ENCODE measurements at places on chromosomes 3 and 15. TPM values are rescaled to one million over a fixed set of nuclear protein-coding genes. Genes with fewer than 3 reads are reported as not detected.

GP9 gene
- not detected for total RNA-seq

FSIP1 gene
- total RNA-seq = 0.88 TPM

- no peak for DNase-seq
- no peaks in the 10 kb centered on the region for H3K27me3 ChIP-seq
- H3K4me1 ChIP-seq = peaks cover 11% of the 10 kb centered on the region
- no peak overlapping the region for H3K27ac ChIP-seq
- H3K36me3 ChIP-seq = peaks cover 60% of the 10 kb centered on the region
These were observed 30.9 kb downstream of the PML start for GRCh38 chr15:74025436-74025835.

- DNase-seq = no peak
- H3K4me3 ChIP-seq = no peak overlapping the region
These were observed 75.6 kb downstream of the TRAK1 start for GRCh38 chr3:42166662-42167300.

- H3K4me1 ChIP-seq = no peaks in the 10 kb centered on the region
- no peak for DNase-seq
- H3K4me3 ChIP-seq = no peak overlapping the region
- no peak overlapping the region for H3K27ac ChIP-seq
These were observed 386.2 kb downstream of the RSL24D1 start for GRCh38 chr15:54810496-54810895.

DNA sequence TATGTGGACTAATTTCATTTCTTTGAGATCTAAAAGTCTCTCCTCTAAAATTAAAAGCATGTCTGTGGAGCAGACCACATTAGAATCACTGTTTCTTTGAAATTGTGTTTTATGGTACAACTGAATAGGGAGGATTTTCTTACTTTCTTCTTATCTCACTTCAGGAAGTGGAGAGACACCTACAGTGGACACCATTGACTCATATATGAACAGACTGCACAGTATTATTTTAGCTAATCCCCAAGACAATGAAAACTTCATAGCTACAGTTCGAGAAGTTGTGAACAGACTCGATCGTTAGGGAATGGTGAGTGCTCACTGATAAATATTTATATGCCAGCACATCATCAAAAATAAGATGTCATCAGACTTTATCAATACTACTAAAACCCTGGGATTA, 58.3 kb downstream of the HMG20A start:
- no peak for DNase-seq
- H3K4me1 ChIP-seq = peaks cover 7% of the 10 kb centered on the region
- H3K27me3 ChIP-seq = no peaks in the 10 kb centered on the region

DNA sequence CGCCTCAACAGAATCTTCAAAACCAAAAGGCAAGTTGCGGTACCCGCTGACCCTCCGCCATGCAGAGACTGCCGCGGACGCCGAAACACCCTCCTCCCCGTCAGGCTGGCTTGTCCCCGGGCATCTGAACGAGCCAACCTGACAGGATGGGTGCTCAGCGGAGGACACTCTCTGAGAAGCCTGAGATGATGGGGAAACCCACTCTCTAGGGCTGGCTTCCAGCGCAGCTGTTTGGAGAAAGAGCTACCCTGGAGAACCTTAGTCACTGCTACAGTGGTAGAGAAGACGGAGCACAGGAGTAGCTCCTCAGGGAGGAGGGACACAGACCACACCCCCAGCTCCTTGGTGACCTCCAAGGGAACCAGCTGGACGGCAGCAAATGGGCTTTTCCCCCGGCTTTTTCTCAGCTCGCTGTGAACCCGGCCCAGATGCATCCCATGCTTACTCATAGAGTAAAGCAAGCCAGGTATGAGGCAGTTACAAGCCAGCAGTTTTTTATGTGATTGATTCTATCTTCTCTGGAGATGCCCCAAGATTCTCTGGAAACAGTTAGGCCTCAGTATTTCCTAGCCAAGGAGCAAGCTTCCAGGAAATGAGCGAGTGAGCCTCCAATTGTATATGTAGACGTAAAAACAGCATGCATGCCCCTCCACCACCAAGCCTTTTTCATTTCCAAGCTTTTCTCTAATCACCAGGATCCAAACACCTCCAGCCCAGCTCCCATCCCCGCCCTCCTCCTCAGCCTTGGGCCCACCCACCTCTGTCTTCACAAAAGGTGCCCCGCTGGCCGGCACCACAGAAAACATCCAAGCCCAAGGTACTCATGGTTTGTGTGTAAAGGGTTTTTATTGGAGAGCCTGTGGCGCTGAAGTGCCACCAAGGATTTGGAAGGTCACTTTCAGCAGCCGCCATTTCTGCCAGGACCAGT, 38.7 kb downstream of the FAM174B start:
- H3K27me3 ChIP-seq = peaks cover 3% of the 10 kb centered on the region
- no peaks in the 10 kb centered on the region for H3K36me3 ChIP-seq
- H3K27ac ChIP-seq = no peak overlapping the region
- peaks cover 5% of the 10 kb centered on the region for H3K4me1 ChIP-seq
- H3K4me3 ChIP-seq = no peak overlapping the region

DNA sequence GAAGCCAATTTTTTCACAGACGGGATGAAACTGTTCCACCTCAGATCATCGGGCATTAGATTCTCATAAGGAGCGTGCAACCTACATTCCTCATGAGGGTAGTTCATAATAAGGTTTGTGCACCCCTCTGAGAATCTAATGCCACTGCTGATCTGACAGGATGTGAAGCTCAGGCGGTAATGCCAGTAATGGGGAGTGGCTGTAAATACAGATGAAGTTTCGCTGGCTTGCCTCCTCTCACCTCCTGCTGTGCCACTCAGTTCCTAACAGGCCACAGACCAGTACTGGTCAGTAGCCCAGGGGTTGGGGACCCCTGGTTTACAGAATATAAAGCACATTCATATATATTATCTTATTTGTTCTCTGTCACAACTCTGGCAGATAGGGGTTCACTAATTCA, 2.1 kb upstream of the LIMD1 start:
- DNase-seq = no peak
- H3K36me3 ChIP-seq = peaks cover 22% of the 10 kb centered on the region
- no peak overlapping the region for H3K4me3 ChIP-seq
- peaks cover 5% of the 10 kb centered on the region for H3K27me3 ChIP-seq

DNA sequence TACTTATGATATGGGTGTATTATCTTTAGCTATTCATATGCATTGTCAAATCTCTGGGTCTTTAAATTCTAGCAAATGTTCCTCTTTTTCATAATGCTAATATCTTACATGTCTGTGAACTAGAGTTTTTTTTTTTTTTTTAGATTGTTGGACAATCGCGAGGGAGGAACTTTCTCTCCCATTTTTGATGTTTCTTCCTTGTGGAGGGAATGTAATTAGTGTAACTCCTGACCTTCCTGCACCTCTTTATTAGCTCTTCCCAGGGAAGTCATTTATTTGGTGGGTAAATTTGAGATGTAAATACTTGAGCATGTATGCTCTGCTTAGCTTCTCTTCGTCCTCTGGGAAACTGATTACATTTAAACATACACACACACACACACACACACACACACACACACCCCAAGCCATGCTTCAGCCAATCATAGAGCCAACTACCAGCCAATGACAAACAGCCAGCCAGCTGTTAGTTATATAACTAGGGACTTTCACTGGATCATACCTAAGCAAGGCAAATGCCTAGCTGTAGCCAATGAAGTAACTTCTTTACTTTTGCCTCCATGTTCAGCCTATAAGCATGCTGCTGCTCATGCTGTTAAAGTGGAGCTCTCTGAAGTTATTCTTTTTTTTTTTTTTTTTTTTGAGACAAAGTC, 8.3 kb upstream of the USP8 start:
- H3K27me3 ChIP-seq = peaks cover 3% of the 10 kb centered on the region
- H3K4me1 ChIP-seq = no peaks in the 10 kb centered on the region
- H3K27ac ChIP-seq = no peak overlapping the region
- no peaks in the 10 kb centered on the region for H3K36me3 ChIP-seq
- H3K4me3 ChIP-seq = no peak overlapping the region

- no peak overlapping the region for H3K4me3 ChIP-seq
- no peak for DNase-seq
- H3K27ac ChIP-seq = no peak overlapping the region
- no peaks in the 10 kb centered on the region for H3K27me3 ChIP-seq
- no peaks in the 10 kb centered on the region for H3K4me1 ChIP-seq
These were observed 500.6 kb downstream of the PYDC2 start for GRCh38 chr3:191961529-191961928.

- DNase-seq = no peak
- no peaks in the 10 kb centered on the region for H3K36me3 ChIP-seq
- H3K27me3 ChIP-seq = peaks cover 39% of the 10 kb centered on the region
- H3K4me3 ChIP-seq = peak overlapping the region; percentile 56
- H3K4me1 ChIP-seq = peaks cover 10% of the 10 kb centered on the region
- H3K27ac ChIP-seq = no peak overlapping the region
These were observed 14.4 kb downstream of the PAK6 start for GRCh38 chr15:40253167-40253790.

- H3K4me1 ChIP-seq = no peaks in the 10 kb centered on the region
- H3K4me3 ChIP-seq = no peak overlapping the region
- no peaks in the 10 kb centered on the region for H3K36me3 ChIP-seq
- no peak overlapping the region for H3K27ac ChIP-seq
These were observed 712.5 kb downstream of the MCTP2 start for GRCh38 chr15:94943888-94944287.

DNA sequence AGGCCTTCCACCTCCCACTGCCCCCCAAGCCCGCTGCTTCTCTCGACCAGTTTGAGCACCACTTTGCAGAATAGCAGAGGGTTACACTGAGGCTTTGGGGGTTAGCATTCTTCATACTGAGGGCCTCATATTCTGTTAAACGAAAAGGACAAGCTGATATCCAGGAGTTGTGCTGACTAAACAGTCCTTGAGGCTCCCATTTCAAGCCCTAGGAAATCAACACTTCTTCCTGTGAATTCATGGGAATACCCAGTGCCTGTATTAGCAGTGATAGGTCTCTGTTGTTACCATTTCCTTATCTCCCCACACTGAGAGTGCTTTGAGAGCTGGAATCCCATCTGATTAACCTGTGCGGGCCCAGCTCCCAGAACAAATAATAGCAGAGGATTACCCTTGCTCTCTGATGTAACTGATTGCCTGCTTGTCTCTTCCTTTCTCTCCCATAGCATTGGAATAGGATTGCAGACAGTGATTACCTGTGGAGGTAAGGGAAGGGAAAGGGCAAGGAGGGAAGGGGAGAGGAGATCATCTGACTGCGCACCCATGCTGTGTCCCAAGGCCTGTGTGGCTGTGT, 930 bp downstream of the FBXW12 start:
- DNase-seq = no peak
- H3K27ac ChIP-seq = no peak overlapping the region
- peaks cover 3% of the 10 kb centered on the region for H3K27me3 ChIP-seq

GRCh38 chr3:175059788-175060187, 200.7 kb downstream of the NAALADL2 start:
- no peaks in the 10 kb centered on the region for H3K4me1 ChIP-seq
- DNase-seq = no peak
- H3K27me3 ChIP-seq = no peaks in the 10 kb centered on the region
- H3K36me3 ChIP-seq = no peaks in the 10 kb centered on the region
- H3K4me3 ChIP-seq = no peak overlapping the region

DNA sequence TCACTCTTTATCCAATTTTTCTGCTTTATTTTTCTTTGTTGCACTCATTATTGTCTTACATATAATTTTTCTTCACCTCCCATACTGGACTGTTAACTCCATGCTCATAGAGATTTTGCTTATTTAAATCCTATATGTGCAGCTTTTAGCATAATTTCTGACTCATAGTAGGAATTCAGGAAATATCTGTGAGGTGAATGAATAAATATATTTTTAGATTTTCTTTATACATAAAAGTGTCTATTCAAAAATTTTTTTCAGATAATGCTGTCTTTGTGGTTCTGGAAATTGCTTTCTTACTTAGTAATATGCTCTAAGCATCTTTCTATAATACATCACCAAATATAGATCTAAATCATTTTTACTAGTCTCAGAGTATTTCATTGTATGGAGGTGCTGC, 191.8 kb upstream of the SUCLG2 start:
- H3K4me3 ChIP-seq = no peak overlapping the region
- DNase-seq = no peak
- H3K4me1 ChIP-seq = no peaks in the 10 kb centered on the region
- no peaks in the 10 kb centered on the region for H3K27me3 ChIP-seq

DNA sequence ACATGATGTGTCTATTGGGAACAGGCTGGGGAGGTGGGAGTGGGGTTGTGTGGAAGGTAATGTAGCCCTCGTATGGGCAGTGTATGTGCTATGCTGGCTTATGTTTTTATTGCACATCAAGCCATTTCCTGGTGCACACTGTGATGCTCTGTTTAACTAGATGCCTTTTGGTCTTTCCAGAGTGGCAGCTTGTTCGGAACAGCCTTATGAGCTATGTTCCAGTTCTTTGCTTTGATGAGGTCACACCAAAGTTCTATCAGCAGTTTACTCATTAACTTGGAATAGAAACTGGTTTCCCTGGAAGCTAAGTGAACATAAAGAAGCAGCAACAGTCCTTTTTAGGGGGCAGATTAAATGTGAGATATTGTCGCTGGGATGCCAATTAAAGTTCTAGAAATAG, 133.9 kb downstream of the DIPK2A start:
- DNase-seq = no peak
- H3K27ac ChIP-seq = no peak overlapping the region
- peaks cover 3% of the 10 kb centered on the region for H3K27me3 ChIP-seq
- no peaks in the 10 kb centered on the region for H3K36me3 ChIP-seq
- peaks cover 6% of the 10 kb centered on the region for H3K4me1 ChIP-seq

- H3K36me3 ChIP-seq = no peaks in the 10 kb centered on the region
- no peaks in the 10 kb centered on the region for H3K4me1 ChIP-seq
- no peaks in the 10 kb centered on the region for H3K27me3 ChIP-seq
- no peak overlapping the region for H3K4me3 ChIP-seq
- no peak overlapping the region for H3K27ac ChIP-seq
These were observed 216.7 kb upstream of the CFAP20DC start for GRCh38 chr3:59266551-59266950.

DNA sequence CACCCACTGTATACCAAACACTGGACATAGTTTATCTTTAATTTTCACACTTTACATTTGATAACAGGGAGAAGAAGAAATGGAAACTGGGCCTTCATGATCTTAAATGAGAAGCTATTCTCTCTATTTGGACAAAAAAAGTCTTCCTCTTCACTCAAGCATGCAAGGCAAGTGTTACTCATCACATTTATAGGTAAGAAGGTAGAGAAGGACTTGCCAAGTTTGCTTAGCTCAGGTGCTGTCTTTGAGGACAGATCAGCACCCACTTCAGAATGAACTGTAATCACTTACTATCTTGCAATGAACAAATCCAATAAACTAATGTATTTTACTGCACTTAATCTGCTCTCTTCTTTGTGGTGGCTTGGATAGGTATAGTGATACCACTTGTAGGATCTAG, 1.1 kb upstream of the MYH15 start:
- H3K27me3 ChIP-seq = peaks cover 4% of the 10 kb centered on the region
- no peak overlapping the region for H3K4me3 ChIP-seq
- DNase-seq = no peak
- no peak overlapping the region for H3K27ac ChIP-seq

DNA sequence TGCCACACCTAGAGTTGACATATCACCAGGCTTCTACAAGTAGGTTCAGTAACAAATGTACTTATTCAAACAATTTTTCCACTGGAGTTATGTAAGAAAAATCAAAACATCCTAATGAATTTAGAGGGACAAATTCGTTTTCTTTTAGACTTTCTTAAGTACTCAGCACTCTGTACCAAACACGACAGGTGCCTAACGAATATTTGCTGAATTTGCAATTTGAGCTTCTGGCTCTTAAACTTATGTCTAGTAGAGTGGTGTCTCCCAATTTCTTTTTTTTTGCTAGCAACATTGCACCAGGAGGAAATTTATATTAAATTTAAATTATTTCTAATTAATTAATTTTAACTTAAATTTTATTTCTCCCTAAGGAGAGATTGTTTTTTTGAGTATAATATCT, 397.0 kb downstream of the CNTN3 start:
- H3K36me3 ChIP-seq = no peaks in the 10 kb centered on the region
- no peaks in the 10 kb centered on the region for H3K27me3 ChIP-seq
- H3K27ac ChIP-seq = no peak overlapping the region

GRCh38 chr3:116815831-116816588, 106.4 kb downstream of the TUSC7 start:
- H3K27ac ChIP-seq = no peak overlapping the region
- no peak overlapping the region for H3K4me3 ChIP-seq
- DNase-seq = no peak
- no peaks in the 10 kb centered on the region for H3K27me3 ChIP-seq

Measured in activated CD4-positive, alpha-beta memory T cell treated with anti-CD3 and anti-CD28 coated beads, Interleukin-2, amount 10 ng/mL, durations not matched to agents 7 days and 5 days (primary cell).